ENCODE measurements at places on chromosomes 2 and 18.
A peak's percentile ranks its signal among the peaks of the same experiment; 100 is the strongest.

GRCh38 chr2:20381457-20381856, 30.8 kb upstream of the PUM2 start:
- no peaks in the 10 kb centered on the region for H3K27me3 ChIP-seq
- no peak for DNase-seq
- no peak overlapping the region for H3K4me3 ChIP-seq
- H3K4me1 ChIP-seq, result no peaks in the 10 kb centered on the region
- H3K27ac ChIP-seq, result no peak overlapping the region

DNA sequence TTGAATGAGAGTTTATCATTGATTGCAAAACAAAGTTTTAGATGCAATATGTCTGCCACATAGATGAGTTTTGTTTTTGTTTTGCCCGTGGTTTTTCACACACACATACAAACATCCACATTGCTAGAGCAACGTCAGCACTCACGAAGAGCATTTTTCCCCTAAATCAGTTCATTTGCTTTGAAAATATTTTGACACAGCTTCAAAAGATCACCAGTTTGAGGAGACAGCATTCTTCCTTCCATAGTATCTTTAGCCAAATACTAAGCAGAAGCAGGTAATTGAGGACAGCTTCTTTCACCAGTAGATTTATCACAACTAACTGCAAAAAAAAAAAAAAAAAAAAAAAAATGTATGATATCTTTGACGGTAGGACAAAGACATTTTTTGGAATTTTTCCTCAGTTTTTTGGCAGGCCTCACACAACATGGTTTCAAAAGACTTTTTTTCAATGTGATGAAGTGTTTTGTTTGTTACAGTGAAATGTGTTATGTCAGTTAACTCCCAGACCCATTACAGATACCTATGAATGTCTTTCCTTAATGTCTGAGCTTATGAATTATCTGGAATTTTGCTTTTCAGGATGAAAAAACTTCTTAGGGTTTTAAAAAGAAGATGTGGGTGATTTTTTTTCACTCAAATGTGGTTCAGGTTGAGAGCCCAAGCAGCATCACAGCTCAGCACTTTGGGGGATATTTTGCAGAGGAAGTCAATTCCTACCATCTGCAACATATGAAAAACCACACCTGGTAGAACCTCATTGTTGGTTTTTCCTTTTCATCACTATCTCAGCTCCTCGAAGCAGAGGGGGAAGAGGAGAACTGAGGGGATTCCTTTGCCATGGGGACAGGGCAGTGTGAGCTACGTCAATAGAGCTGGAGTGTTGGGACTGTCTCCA, 31.6 kb downstream of the AOX1 start:
- no peaks in the 10 kb centered on the region for H3K36me3 ChIP-seq
- no peaks in the 10 kb centered on the region for H3K4me1 ChIP-seq
- no peaks in the 10 kb centered on the region for H3K27me3 ChIP-seq
- H3K4me3 ChIP-seq, result no peak overlapping the region
- no peak overlapping the region for H3K27ac ChIP-seq
- DNase-seq, result no peak

DNA sequence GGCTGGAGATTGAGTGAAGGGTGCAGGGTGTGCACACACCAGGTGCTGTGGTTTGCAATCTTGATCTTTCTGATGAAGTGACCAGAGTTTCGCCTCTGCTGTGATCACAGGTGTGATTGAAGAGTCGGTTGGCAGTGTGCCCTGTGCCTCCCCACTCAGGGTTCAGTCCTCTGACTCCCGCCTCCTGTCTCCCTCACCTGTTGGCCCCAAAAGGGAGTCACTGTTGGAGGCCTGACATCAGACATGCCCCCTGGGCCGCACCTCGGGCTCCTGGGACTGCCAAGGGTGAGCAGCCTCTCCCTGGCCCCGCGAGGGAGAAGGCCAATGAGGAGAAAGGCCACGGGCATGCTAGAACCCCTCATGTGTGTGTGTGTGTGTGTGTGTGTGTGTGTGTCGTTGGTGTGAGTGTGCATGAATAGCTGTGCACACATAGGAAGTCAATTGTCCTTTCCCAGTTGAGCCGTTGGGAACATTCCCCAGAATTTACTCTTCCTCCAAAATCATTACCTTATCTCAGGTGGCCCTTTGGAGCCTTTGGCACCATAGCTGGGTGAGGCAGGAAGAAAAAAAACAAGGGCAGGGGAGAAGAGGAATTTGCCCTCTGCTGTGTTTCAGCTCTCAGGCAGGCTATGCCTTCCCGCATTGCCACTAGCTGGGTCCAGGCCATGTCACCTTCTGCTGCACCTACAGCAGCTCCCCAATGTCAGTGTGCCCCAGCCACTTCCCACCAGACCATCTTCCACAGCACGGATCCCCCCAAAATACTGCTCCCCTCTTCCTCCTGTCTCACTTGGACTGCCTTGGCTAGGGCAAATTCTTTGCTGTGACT, 78.1 kb upstream of the LAPTM4A start:
- peaks cover 8% of the 10 kb centered on the region for H3K27me3 ChIP-seq
- H3K4me1 ChIP-seq, result peaks cover 33% of the 10 kb centered on the region
- H3K4me3 ChIP-seq, result no peak overlapping the region

DNA sequence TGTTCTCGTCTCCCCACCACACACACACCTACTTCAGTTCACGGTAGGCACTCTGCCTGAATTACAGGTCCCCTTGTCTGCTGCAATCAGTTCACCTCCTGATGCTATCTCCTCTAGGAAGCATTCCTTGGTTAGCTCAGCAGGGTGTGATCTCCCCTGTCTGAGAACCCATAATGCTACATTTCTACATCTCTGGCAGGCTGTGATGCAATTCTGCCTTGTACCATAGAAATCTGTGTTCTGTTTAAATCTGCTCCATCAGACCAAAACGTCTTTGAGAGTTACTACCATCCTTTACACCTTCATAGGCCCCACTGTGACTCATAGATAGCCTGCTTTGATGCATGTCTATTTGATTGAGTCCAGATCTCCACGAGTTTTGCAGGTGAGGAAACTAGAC, 103.9 kb downstream of the TTC32 start:
- no peaks in the 10 kb centered on the region for H3K4me1 ChIP-seq
- H3K36me3 ChIP-seq, result peaks cover 3% of the 10 kb centered on the region
- no peak overlapping the region for H3K27ac ChIP-seq
- no peaks in the 10 kb centered on the region for H3K27me3 ChIP-seq
- no peak for DNase-seq
- no peak overlapping the region for H3K4me3 ChIP-seq

GRCh38 chr2:50215736-50216135, 816.2 kb downstream of the NRXN1 start:
- no peaks in the 10 kb centered on the region for H3K27me3 ChIP-seq
- H3K4me1 ChIP-seq, result no peaks in the 10 kb centered on the region
- no peaks in the 10 kb centered on the region for H3K36me3 ChIP-seq
- DNase-seq, result no peak
- no peak overlapping the region for H3K27ac ChIP-seq

GRCh38 chr18:66210875-66211274, 393.0 kb downstream of the CDH19 start:
- H3K36me3 ChIP-seq, result no peaks in the 10 kb centered on the region
- no peak overlapping the region for H3K4me3 ChIP-seq
- H3K27ac ChIP-seq, result no peak overlapping the region
- H3K27me3 ChIP-seq, result no peaks in the 10 kb centered on the region
- no peak for DNase-seq

GRCh38 chr18:74289137-74289536, 2.6 kb downstream of the CYB5A start:
- H3K36me3 ChIP-seq, result no peaks in the 10 kb centered on the region
- H3K4me3 ChIP-seq, result no peak overlapping the region
- DNase-seq, result no peak
- peaks cover 9% of the 10 kb centered on the region for H3K27me3 ChIP-seq
- peaks cover 41% of the 10 kb centered on the region for H3K4me1 ChIP-seq
- H3K27ac ChIP-seq, result peak overlapping the region; percentile 17

DNA sequence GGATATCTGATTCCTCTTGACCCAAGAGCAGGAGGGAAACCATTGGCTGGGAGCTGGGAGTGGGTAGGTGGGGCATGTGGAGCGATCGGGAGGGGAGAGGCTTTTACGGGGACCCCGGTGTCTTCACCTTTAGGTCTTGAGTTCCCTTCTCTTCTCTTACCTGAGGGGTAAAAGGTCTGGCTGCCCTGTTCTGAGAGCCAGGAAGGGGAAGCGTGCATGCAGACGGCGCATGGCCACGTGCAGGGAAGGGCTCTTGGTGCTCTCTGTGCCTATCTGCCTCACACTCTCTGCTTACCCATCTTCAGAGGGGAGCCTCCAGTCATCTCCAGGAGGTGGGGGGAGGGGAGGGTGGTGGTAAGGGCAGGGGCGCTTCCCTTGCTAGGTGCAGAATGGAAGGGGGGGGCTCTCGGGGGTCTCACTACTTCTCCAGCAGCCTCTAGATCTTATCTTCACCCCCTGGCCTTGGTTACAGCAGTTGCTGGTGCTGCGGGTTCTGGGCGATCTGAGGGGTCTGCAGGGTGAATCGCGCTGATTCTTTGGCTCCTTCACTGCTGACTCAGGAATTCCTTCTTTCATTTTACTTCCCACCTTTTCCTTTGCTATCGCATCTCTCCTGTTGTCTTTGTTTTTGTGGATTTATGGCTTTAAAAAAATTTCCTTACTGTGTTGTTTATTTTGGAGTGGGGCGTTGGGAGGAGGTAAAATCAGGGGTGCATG, 225.8 kb upstream of the HS6ST1 start:
- no peak for DNase-seq
- H3K36me3 ChIP-seq, result no peaks in the 10 kb centered on the region
- H3K27ac ChIP-seq, result no peak overlapping the region
- H3K4me3 ChIP-seq, result no peak overlapping the region

DNA sequence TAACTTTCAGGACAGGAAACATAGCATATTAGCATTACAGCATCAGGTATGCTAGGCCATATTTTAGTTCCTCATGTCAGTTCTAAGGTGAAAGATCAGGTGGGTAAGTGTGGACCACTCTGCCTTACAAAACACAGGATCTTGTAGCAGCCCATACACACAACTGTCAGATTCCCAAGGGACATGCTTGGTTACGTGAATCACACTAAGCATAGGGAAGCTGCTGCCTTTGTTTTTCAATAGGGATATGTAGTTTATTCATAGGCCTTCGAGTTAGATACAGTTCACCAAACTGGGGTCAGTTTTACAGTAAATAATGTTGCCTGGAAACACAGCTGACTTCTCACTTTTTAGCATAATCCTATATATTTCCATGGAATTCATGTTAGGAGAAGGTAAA, 116.1 kb upstream of the OTX1 start:
- H3K4me3 ChIP-seq, result no peak overlapping the region
- no peak overlapping the region for H3K27ac ChIP-seq
- no peak for DNase-seq
- no peaks in the 10 kb centered on the region for H3K4me1 ChIP-seq
- H3K36me3 ChIP-seq, result no peaks in the 10 kb centered on the region

DNA sequence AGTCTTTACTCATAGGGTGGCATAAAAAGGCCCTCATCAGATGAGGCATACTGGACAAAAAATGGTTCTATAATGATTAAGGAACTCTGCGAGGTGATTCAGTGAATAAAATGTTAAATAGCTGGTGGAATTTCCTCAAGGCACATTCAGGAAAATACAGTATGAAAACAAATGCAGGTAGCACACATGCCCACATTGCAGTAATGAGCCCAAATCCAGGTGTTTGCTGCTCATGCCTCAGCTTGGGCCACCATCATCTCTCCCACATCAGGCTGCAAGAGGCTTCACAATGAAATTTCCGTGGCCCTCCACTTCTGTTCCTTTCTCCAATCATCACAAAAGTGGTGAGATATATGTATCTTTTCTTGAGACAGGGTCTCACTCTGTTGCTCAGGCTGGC, 298.3 kb downstream of the NBAS start:
- H3K36me3 ChIP-seq, result peaks cover 13% of the 10 kb centered on the region
- DNase-seq, result no peak
- H3K4me3 ChIP-seq, result no peak overlapping the region
- no peaks in the 10 kb centered on the region for H3K27me3 ChIP-seq
- H3K27ac ChIP-seq, result no peak overlapping the region

DNA sequence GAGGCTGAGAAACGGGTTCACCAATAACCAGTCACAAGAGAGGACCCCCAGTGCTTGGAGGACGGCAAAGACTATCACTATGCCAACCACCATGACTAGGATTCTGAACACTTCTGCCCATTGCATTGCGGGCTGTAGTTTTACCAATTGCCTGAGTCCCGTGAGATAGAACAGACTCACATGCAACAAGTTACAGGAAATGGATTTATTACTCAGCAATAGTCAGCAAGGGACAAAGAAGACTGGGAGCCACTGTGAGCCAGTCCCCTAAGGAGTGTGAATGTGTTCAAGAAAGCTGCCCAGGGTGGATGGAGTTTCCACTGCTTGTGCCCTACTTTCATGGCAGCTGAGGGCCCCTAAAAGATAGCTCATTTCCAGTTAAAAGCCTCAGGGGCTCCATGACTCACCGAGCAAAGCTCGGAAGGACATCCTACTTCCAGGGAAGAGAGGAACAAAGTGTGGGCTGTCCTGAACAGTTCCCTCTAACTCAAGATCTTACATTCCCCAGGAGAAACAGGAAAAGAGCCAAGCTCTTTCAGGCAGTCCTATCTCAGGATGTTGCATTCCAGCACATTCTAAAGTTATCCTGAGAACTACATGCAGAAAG, 54.4 kb downstream of the SLC4A3 start:
- H3K36me3 ChIP-seq, result no peaks in the 10 kb centered on the region
- peaks cover 3% of the 10 kb centered on the region for H3K27me3 ChIP-seq
- H3K4me1 ChIP-seq, result peaks cover 18% of the 10 kb centered on the region
- no peak overlapping the region for H3K27ac ChIP-seq

DNA sequence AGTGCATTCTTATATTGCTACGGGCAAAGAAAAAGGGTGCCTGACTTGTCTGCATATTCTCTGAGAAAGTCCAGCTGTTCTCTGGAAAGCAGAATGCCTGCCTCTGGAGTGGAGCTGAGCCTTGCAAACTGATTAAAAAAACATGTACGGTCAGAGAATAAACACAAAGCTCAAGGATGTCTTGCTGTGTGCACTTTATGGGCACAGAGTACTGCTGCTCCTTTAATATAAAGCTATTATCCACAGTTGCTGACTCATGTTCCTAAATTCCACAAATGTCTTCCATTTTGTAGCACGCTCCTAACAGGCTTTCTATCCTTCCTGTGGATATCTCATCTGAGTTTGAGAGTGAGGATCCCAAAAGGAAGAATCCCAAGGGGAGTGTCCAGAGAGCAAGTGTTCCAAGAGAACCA, 229.0 kb downstream of the MREG start:
- peaks cover 1% of the 10 kb centered on the region for H3K27me3 ChIP-seq
- H3K4me1 ChIP-seq, result peaks cover 17% of the 10 kb centered on the region
- no peak overlapping the region for H3K4me3 ChIP-seq

- H3K27me3 ChIP-seq, result peaks cover 3% of the 10 kb centered on the region
- no peak for DNase-seq
- no peak overlapping the region for H3K27ac ChIP-seq
- no peak overlapping the region for H3K4me3 ChIP-seq
Measured at GRCh38 chr2:9815844-9816279, 27.4 kb upstream of the TAF1B start.

- no peak for DNase-seq
- peaks cover 2% of the 10 kb centered on the region for H3K27me3 ChIP-seq
Measured at GRCh38 chr2:227509076-227509475, 37.1 kb downstream of the AGFG1 start.

DNA sequence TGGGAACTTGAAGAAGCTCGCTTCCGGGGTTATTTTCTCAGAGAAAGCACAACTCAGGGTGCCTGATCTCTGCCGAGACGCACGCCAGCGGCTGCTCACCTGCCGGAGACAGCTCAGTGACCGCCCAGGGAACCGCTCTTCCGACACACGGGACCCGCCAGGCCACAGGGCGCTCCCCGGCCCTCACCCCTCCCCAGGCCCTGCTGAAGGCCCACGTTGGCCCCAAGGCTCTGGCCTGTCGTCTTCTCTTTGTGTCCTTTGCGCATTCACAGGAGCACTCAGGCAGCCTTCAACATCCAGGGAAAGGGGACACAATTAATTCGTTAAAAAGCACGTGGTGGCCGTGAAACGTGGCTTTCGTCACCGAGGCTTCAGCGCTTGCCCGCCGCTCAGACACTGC, 276.3 kb upstream of the SALL3 start:
- H3K27me3 ChIP-seq, result peaks cover 13% of the 10 kb centered on the region
- no peak overlapping the region for H3K27ac ChIP-seq
- H3K4me3 ChIP-seq, result no peak overlapping the region
- DNase-seq, result no peak
